ENCODE measurements at places on chromosomes 11 and 22.

DNA sequence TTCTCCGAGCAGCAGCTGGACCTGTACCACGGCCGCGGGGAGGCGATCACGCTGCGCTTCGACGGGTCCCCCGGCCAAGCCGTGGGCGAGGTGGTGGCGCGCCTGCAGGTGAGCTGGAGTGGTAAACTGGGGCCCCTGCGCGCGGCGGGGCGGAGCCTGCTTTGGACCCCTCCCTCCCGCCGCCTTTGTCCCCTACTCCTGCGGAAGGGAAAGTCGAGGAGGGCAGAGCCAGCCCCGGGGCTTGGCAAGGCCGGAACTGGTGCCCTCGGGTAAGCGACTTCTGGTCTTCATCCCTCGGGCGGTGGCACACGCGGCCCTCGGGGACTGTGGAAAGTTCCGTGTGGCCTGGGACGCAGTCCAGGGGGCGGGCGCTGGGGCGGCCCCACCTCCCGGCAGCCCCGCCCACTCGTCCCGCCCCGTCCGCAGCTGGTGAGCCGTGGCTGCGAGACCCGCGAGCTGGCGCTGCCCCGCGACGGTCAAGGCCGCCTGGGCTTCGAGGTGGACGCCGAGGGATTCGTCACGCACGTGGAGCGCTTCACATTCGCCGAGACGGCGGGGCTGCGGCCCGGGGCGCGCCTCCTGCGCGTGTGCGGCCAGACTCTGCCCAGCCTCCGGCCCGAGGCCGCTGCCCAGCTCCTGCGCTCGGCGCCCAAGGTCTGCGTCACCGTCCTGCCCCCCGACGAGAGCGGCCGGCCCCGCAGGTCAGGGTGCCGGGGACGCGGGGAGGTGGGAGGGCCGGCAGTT lies 9.2 kb downstream of the SIPA1 start:
- DNase-seq: no peak

- DNase-seq: no peak
Measured at GRCh38 chr22:22663861-22664800, 19.7 kb downstream of the GGTLC2 start.

DNA sequence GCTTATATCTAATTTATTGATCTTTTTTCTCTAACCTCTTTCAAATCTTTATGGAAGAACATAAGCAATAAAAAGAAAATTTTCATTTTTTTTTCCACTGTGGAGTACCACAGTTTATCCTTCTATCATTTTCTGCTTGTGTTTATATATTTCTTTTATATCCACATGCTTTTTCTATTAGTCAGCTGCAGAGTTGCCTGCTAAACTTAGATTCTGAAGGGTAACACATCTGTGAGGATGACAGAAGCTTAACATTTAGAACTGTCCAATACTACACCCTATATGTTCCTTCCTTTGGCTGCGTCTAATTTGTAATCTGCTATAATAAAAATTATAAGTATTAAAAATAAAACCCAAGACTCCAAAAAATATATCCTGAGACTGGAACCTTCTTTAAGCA lies 20.8 kb downstream of the CCDC90B start:
- DNase-seq: peak; percentile 30

DNA sequence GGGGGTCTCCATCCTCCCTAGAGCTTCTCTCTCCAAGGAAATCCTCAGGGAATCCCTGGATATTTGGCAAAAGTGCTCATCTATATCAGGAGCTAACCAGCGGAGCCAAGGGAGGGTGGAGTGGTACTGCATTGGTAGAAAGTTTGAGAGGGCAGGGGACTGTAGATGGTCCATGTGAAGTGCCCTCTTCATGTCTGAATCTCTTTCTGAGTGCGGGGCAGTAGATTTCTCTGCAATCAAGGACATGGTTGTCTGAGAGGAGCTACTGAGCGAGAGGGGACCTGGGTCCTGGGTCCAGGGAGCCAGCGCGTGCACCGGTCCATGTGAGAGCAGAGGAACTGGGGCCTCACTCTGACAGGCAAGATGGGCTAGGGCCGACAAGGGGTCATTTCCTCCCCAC lies 701 bp downstream of the DIXDC1 start:
- DNase-seq: no peak

GRCh38 chr11:9629064-9629463 lies 34.8 kb upstream of the SWAP70 start:
- DNase-seq: no peak

DNA sequence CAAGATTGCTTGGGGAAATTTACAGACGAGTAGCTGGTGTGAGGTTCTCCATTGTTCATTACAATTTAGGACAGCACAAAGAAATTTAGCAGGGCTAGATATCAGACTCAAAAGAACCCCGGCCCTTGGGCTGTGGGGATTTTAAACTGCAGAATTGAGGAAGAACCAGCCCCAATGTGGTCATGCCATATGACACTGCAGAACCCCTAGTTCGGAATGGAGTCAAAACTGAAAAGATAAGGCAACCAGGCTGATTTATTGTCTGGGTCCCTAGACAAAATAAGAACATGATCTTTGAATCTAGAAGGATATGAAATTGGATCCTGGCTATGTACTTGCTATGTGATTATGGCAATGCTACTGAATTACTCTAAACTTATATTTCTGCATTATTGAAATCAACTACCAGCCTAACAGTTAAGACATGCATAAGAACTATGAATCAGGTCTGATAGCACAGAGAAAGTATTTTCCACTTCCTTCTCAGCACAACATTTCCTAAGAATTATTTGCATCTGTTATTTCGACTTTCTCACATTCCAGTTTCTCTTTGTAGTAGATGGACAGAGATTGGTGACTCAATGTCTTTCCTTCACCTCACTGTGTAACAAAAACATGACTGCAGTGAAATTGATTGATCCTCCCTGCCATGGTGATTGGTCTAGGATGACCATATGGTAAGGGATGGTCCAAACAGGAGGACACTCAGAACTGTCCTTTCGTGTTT lies 13.2 kb downstream of the MMP3 start:
- peak; percentile 39 for DNase-seq

All from EL (cell line).